NT2/D1 (cell line): ENCODE measurements at places on chromosomes 5 and 9.

- no peak for DNase-seq
Measured at GRCh38 chr5:67104859-67105258, 91.7 kb downstream of the CD180 start.

DNA sequence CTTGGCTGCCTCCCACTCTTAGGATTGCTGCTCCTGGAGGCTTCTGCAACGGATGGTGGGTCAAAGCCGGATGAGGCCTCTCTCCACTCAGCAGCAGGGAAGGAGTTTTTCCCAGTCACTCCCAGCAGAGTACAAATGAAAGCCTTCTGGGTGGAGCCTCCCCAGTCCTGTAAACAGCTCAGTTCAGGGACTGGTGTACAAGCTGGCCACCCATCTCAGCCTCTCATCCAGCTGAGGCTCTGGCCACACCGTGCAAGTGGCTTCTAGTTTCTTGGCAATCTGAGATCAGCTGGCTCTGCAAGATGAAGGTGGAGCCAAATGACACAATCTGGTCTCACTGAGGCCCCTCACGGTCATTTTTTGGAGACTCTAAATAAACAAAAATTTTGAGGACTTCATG is 10.0 kb downstream of the GPX3 start:
- DNase-seq, result no peak

GRCh38 chr5:89080467-89081116 is 197.6 kb upstream of the MEF2C start:
- DNase-seq, result no peak

DNA sequence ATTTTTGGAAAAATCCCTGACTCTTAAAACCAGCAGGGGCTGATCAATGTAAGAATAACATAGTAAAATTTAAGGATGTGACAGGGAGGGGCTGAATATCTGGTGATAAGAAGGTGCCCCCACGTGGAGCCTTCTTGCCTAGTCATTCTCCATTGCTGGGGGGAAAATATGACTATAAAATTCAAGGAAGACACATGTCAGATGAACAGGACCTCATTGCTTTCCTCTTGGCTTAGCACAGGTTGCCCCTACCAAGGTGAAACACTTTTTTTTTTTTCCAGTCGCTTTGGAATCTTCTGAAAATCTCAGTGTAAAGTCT is 310.9 kb downstream of the EFNA5 start:
- DNase-seq, result no peak

GRCh38 chr9:136174779-136175615 is 29.9 kb downstream of the LHX3 start:
- no peak for DNase-seq

DNA sequence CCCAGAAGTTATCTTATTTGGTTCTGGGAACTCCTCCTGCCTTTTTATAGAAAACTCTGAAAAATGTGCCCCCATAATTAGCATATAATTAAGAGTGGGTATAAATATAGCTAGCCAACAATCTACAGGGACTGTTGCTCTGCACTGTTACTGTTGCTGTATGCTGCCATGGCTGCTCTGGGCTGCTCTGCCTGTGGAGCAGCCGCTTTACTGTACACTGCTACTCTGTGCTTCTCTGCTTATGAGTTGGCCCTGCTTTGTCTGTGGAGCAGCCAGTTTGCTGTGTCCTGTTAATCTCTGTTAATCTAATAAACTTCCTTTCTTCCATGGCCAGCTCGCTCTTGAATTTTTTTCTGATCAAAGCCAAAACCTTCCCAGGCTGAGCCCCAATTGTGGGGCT is 2244.0 kb upstream of the ACO1 start:
- DNase-seq, result no peak

- DNase-seq, result no peak
Measured at GRCh38 chr5:127421471-127421870, 96.0 kb upstream of the PRRC1 start.

DNA sequence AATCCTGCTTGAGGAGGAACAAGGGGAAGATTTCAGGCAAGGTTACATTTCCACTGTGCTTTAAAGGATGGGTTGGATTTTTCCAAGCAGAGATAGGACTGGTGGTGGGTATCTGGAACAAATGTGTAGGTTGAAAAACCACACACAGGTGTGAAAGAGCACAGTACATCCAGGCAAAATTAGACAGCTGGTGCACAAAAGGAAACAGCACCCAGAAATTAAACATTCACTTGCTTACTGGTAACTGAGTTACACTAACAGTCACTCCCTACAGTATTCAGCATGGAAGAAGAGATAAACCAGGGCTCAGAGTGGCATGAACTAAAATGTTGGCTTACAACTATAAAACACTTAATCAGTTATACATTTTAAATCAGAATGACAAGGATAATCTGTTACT is 81.5 kb upstream of the RASEF start:
- no peak for DNase-seq

DNA sequence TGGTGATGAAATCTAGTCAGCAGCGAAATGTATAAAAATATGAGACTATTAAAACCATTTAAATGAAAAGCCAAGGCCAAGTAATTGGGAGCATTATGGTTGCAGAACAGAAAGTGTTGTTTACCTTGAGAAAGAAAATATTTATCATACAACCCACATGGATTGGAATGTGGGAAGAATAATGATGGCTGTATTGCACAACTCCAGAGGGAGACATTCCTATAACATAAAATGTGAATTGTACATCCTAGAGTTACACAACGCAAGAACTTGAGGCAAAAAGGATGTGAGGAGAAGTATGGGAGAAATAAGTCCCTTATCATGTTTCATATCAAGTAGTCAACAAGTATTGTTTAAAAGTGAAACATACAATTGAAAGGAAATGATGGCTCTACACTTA is 1014.0 kb upstream of the SEMA6A start:
- DNase-seq, result no peak

GRCh38 chr9:85645909-85646627 is 95.7 kb downstream of the AGTPBP1 start:
- no peak for DNase-seq

- DNase-seq, result no peak
Measured at GRCh38 chr9:74496406-74496805, 729 bp upstream of the RORB start.
